ENCODE measurements at places on chromosomes 12 and 14.

GRCh38 chr14:83172363-83172762 lies 1638.7 kb upstream of the SEL1L start:
- no peak for DNase-seq

DNA sequence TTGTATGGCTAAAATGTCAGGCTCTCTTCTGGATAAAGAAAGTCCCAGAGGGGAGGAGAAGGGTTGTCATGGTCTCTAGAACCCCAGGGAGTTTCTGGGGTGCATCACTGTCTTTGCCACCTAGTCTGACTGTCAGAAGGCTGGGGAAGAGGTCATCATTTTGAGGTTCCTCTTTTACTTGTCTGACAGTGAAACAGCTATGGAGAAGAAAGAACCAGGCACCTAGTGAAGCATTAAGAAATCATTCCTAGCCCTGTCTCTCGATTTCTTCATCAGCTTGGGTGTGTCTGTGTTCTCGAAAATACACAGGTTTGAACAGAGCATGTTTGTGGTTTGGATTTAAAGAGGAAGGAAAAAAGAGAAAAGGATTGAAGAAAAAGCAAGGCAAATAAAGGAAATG lies 158.7 kb upstream of the LRIG3 start:
- no peak for DNase-seq

- no peak for DNase-seq
These were observed 34.6 kb upstream of the ANKRD9 start for GRCh38 chr14:102544046-102544746.

- DNase-seq, result no peak
These were observed 334.0 kb downstream of the NUAK1 start for GRCh38 chr12:105804591-105805265.

DNA sequence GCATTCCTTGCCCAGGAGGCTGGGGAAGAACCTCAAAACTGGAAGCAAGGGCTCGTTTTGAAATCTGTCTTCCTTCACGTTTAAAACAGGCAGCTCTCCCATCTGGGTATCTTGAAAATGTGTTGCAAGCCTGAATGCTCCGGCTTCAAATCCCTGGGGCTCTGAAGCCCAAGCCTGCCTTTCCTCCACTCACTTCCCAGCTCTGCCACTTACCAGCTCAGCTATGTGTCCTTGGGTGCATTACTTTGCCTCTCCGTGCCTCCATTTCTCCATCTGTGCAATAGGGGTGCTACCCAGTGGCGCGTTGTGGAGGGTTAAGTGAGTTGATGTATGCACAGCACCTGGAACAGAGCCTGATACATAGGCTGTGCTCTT lies 97.6 kb downstream of the GCH1 start:
- DNase-seq, result no peak

GRCh38 chr14:105527826-105528585 lies 1.6 kb downstream of the TMEM121 start:
- DNase-seq, result peak; percentile 12

- DNase-seq, result no peak
These were observed 439.3 kb upstream of the FLRT2 start for GRCh38 chr14:85090681-85091080.

- no peak for DNase-seq
These were observed 35.8 kb downstream of the ETV6 start for GRCh38 chr12:11685316-11685715.

GRCh38 chr12:69884386-69884785 lies 59.4 kb downstream of the MYRFL start:
- DNase-seq, result no peak

GRCh38 chr14:23653051-23653450 lies 16.9 kb downstream of the DHRS2 start:
- DNase-seq, result no peak

GRCh38 chr12:114508529-114509129 lies 102.7 kb upstream of the TBX5 start:
- DNase-seq, result no peak

GRCh38 chr12:106150555-106150954 lies 11.8 kb upstream of the NUAK1 start:
- no peak for DNase-seq

- no peak for DNase-seq
These were observed 236.7 kb downstream of the MDGA2 start for GRCh38 chr14:47438650-47439140.

DNA sequence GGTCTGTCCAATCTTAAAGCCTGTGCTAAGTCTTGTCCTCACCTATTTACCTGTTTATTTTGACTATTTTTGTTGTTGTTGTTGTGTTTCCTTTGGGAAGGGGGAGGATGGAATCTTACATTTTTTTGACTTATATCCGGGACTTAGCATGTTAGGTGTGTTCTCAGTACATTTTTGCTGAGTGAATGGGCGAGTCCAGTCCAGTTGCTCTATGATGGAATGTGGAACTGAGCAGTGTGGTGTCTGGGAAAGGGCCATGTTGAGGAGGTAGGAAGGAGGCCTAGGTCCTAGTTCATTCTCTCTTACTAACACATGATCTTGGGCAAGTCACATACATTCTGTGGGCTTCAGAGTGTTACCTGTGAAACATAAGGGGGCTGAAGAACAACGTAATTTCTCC lies 80.9 kb upstream of the SLC38A2 start:
- no peak for DNase-seq

GRCh38 chr14:100400115-100400514 lies 77.0 kb downstream of the SLC25A47 start:
- DNase-seq, result no peak

DNA sequence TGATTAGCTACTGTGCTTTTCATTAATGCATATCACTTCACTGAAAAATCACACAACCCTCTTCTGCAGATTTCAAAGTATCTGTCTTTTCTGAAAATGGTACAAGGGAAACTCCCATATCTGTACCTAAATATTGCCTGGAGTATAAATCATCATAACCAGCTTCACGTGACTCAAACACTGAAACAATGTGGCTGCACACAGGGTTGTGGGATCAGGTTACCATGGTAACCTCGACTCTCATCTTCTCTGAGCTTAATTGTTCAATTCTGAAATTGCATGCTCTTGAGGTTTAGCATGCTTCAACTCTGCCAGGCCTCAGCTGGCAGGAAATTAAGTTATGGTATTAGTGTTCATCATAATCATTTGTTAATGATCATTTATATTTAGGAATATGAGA lies 77.5 kb upstream of the CPSF6 start:
- no peak for DNase-seq

- no peak for DNase-seq
These were observed 28.3 kb downstream of the PUS7L start for GRCh38 chr12:43730283-43730682.

DNA sequence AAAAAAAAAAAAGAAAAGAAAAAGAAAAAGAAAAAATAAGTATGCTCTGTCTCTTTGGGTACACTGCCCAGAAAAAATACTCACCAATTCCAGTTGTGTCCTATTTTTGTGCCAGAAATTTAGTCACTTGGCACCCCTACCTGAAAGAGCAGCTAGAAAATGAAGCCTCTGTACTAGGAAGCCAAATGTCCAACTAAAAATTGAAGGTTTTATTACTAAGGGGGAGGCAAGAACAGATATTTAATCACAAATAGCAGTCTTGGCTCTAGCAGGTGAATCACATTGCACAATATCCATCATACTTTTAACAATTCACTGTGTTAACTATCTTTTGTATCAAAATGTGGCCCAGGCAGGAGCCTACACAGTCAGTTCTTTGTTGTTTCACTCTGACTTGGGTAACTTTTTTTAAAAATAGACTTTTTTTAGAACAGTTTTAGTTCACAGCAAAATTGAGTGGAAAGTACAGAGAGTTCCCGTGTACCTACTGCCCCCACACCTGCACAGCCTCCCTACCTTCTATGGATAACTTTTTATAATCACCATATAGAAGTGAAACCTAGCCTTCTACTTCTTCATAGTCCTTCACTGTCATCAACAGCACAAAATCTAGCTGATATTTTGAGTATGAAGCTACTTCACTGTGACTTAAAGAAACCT lies 87.1 kb upstream of the ATF7IP start:
- DNase-seq, result no peak

GRCh38 chr14:92507174-92507768 lies 6.3 kb upstream of the RIN3 start:
- DNase-seq, result no peak

DNA sequence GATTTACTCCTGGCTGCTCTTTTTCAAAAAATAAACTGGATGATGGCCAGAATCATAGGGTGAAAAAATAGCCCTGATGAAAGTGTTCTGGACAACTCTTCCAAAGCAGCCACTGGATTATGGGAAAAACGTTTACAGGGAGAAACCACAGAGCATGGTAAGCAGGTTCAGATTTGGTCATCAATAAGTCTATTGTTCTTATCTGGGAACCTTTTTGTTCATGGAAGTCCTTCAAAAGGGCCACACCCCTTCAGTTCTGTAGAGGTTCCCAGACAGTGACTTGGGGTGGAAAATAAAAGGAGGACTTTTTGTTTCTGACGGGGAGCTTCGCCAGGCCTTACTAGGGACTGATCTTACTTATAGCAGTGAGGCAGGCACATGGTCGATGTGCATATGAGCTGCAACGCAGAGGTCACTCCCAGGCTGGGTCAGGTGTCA lies 117.4 kb upstream of the SLC38A2 start:
- DNase-seq, result no peak

DNA sequence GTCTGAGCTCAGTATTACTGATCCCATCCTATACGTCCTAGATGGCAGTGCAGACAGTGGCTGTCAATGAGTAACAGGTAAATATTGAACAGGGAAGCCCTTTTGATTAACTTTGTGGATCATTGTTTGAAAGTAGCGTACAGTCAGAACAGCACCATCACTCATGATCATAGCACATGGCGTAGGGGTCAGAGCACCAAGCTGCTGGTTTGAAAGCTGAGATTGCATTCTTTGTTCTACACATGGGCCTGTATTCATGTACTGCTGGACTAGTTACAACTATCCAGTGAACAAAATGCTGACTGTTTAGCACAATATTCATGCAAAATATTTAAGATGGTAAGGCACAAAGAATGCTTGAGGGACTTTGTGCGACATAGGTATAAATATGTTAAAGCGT lies 131.8 kb downstream of the NPAS3 start:
- no peak for DNase-seq

DNA sequence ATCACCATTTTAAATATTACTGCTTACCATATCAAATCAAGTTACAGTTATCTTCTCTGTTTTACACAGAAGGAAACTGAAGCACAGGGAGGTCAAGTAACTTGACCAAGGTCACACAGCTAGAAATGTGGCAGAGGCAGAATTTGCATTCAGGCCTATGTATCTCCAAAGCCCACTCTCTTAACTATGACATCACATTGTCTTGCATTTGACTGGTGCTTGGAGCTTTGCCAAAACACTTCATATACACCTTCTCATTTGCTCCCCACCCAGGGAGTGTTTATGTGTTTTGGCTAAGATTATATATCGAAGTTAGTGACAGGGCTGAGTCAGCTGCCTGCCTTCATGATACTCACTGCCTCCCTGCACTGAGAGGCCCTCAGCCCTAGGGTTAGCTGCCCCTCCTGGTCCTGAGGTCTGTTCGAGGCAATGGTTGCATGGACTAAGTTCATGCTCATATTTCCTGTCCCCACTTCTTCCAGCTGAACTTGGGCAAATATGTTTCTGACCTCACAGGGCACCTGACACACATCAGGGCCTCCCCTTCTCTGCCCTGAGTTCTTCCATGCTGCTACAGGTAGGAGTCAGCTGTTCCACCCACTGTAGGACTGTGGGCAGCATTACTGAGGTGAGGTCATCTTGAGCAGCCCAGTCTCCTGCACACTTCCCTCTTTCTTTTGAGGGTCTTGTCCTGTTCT lies 1.8 kb downstream of the GALNT6 start:
- DNase-seq, result no peak

DNA sequence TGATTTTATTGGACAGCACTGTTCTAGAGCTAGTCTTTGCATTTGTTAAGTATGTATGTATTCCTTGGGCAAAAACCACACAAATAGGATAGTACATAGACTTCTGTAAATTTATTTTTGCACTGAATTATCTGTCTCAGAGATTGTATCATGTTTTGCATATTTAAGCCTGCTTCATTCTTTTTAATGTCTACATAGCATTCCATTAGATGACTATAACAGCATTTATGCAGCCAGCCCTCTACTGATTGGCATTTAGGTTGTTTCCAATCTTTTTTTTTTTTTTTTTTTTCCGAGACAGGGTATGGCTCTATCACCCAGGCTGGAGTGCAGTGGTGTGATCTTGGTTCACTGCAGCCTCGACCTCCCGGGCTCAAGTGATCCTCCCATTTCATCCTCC lies 34.5 kb downstream of the SYNDIG1L start:
- no peak for DNase-seq

DNA sequence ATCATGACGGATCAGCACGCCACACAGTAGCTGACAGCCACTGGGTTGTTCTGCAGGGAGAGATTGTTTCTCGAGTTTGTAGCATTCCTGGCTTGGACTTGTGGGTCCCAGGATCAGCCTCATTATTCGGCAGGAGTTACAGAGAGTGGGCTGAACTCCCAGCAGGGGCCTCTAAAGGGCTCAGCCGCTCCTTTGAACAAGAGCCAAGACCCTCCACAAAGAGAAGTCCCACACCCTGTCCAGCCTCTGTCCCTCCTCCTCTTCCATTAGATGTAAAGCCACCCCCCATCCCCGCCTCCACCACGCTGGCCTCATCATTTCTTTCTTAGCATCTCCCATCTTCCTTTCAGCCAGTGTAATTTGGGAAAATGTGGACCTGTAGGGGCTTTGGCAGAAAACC lies 96.7 kb upstream of the HSPB8 start:
- no peak for DNase-seq

GRCh38 chr12:67042697-67043131 lies 226.4 kb upstream of the CAND1 start:
- no peak for DNase-seq

DNA sequence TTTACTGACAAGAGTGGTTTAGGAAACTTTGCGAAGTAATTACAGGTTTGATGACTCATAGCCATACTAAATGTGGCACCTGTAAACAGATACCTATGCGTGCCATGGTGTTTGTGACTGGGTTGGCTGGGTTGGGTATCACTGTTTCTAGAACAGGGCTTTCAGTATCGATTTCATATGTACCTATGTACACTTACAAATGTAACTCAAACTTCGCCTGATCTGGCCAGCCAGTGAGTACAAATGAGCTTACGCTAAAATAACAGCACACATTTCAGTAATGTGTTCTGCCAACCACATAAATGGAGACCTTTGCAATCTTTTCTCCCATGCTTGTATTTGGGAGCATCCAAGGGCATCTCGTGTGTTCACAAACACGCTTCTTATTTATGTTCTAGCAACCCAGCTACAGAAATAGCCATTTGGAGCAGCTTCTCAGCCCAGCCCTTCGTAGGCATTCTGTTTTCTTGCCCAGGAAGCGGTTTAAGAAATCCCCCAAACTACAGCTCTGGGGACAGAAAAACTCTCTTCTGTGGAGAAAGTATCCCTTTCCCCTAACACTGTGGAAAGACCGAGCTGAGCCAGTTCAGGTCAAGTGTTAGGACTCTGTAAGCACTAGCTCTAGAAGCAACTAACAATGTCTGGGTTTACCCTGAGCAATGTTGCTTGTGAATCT lies 42.3 kb upstream of the MDM1 start:
- DNase-seq, result no peak

DNA sequence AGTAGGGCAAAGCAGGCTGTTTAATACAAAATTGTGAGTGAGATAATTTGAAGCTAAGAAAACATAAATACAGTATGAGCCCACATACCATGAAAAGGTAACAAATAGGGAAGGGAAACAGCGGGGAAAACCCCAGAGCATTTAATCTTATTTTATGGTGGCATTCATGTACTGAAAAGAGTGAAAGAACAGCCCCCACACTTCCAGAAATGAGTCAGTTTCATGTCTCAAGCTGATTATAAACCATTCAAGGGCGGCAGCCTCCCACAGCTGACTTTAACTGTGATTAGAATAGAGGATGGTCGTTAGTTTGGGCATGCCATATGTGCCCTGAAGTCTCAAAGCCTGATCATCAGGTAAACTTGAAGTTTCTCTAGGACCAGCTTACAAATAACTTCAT lies 64.5 kb downstream of the FOXG1 start:
- no peak for DNase-seq
